ENCODE measurements at places on chromosomes 7 and 10.

DNA sequence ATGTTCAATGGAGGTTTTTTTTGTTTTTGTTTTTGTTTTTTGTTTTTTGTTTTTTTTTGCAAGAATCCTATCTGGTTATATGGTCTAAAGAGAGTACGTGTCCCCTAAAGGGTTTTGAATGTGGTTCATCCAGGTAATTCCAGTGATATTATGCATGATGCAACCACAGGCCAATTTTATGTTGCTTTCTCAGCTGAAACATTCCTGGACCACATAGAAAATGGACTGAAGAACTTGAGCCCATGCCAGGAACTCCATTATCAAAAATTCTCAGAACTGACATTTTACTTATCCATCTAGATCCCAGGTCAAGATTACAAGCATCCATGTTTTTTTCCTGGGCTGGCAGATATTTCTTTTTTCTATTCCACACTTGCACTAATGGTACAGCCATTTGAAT lies 11.5 kb upstream of the MINDY3 start:
- no peaks in the 10 kb centered on the region for H3K36me3 ChIP-seq
- no peak overlapping the region for H3K4me3 ChIP-seq
- DNase-seq, result no peak
- no peak overlapping the region for H3K27ac ChIP-seq

DNA sequence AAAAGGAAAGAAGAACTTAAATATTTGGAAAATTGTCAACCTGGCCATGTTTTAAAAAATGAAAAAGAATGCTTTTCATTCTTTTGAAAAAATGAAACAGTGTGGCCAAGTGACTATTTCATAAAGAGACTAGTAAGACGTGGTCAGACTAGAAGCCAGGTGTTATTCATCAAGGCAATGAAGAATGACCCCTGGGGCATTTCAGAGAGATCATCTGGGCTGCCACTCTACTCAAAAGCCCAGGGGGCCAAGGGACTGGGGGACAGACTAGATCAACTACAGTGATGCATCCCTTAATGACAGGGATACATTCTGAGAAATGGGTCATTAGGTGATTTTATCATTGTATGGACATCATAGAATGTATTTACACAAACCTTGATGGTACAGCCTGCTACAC lies 199.4 kb downstream of the STK31 start:
- H3K27ac ChIP-seq, result no peak overlapping the region
- H3K27me3 ChIP-seq, result no peaks in the 10 kb centered on the region
- no peak overlapping the region for H3K4me3 ChIP-seq
- DNase-seq, result no peak
- no peaks in the 10 kb centered on the region for H3K4me1 ChIP-seq

- no peaks in the 10 kb centered on the region for H3K4me1 ChIP-seq
- H3K27ac ChIP-seq, result no peak overlapping the region
- DNase-seq, result no peak
- no peaks in the 10 kb centered on the region for H3K36me3 ChIP-seq
Observed at GRCh38 chr7:42946627-42946950, 14.4 kb downstream of the MRPL32 start.

DNA sequence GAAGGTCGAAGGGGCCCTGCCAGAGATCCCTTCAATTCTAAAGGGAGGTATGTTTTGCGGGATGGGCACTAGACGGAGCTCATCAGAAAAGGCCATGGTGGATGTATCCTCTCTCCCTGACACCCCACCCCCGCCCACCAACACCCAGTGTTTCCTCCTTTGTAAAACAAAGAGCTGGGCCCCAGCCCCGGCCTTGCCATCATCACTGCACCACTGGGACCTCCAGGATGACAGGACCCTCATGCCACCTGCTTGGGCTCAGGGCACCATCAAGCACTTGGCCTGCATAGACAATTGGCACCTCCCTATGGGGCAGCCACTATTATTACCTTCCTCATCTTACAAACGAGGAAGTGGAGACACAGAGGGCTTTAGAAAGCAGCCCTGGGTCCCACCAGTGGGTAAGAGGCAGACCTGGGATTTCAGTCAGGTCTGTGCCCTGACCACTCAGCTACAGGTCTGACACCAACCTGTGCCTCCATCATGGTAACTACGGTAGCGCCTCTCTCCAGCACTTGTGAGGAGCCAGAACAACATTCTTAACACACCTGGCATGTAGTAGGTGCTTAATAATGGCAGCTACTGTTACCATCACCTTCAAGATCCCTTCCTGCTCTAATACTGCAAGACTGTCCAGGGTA lies 2.0 kb downstream of the CALML3 start:
- peaks cover 28% of the 10 kb centered on the region for H3K4me1 ChIP-seq
- H3K36me3 ChIP-seq, result no peaks in the 10 kb centered on the region
- H3K4me3 ChIP-seq, result no peak overlapping the region
- H3K27ac ChIP-seq, result no peak overlapping the region
- no peak for DNase-seq

DNA sequence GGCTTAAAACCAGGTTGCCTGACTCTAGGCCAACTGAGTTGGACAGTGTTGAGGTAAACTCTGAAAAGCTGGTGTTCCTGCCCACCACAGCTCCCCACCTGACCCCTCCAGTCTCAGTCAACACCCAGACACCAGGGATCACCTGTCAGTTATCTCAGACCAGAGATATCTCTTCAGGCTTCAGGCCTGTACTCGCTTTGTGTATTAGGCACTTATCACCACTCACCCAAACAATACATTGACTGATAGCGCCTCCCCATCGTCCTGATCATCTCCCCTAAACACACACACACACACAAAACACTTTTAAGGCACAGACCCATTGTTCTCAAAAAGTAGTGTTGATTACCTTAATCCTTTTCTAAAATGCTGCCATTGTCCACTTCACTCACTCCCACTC lies 111.5 kb downstream of the PLCE1 start:
- no peak overlapping the region for H3K4me3 ChIP-seq
- no peaks in the 10 kb centered on the region for H3K36me3 ChIP-seq
- H3K27me3 ChIP-seq, result no peaks in the 10 kb centered on the region
- DNase-seq, result no peak
- H3K27ac ChIP-seq, result no peak overlapping the region
- peaks cover 44% of the 10 kb centered on the region for H3K4me1 ChIP-seq

DNA sequence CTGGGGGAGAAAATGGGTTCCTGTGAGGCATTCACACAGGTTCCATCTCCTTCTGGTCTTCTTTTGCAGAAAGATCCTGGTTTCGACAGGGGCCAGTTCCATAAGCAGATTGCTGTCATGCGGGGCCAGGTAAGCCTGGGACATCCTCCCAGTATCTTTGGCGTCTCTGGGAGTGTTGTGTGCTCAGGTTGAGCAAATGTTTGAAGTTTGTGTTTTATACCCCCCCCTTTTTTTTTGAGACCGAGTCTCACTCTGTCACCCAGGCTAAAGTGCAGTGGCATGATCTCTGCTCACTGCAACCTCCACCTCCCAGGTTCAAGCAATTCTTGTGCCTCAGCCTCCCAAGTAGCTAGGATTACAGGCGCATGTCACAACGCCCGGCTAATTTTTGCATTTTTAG lies 20.0 kb downstream of the AVPI1 start:
- H3K27me3 ChIP-seq, result no peaks in the 10 kb centered on the region
- no peaks in the 10 kb centered on the region for H3K4me1 ChIP-seq
- peaks cover 74% of the 10 kb centered on the region for H3K36me3 ChIP-seq
- H3K27ac ChIP-seq, result no peak overlapping the region
- no peak for DNase-seq

DNA sequence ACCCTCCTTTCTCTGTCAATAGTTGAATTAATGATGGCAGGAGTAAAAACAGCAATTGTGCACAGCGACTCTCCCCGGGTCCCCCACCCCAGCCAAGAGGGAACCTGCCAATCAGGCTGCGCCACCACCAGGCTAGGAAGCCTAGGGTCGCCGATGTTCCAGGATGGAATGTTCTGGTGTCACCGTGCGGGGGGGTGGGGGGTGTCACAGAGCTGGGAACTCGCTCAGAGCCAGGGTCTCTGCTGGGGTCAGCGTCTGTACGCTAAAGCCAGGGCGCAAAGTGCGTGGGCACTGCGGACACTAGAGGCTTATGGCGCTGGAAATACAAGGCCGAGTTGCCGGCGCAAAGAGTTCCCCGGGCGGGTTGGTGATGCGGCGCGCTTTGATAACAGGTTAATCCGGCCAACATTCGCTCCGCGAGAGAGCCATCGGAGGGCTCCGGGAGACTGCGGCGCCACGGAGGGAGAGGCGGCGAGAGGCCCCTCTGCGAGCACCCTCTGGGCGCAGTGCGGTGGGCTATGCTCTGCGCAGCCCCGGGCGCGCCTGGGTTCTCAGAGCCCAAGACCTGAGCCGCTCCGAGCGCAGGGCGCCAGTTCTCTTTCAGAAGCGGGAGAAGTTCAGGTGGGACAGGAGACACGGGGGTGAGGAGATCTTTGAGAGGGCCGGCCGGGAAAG lies 192.3 kb downstream of the EMX2 start:
- no peaks in the 10 kb centered on the region for H3K27me3 ChIP-seq
- H3K4me3 ChIP-seq, result no peak overlapping the region
- DNase-seq, result no peak
- H3K36me3 ChIP-seq, result no peaks in the 10 kb centered on the region

DNA sequence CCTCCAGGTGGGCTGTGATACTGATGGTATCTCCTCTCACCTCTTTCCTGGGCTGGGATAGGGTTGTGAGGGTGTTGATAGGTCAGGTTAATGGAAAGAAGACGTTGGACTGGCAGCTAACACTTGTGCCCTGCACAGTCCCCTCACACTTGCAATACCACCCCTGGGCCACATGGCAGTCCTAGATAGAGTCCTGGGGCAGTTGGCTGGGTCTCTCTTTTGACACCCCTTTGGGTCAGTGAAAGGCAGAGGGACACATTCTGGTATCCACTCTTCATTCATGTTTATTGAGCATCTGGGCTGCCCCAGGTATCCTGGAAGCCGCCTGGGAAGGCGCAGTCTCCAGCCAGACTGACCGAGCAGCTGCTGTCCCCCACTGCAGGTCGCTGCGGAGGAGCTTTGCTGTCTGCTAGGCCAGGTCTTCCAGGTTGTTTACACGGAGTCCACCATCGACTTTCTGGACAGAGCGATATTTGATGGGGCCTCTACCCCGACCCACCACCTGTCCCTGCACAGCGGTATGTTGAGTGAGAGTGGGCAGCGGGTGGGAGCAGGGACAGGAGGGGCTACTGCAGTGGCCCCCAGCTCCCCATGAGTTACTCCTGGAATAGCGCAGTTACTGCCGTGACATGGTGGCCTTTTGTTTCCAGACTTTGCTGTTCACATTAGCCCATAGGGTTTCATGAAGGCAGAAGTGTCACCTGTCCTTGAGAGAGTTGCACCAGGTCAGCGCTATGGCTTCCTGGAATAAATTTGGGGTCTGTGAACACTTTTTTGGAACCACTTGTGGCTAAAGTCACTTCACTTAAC lies 19.1 kb downstream of the NACAD start:
- no peak overlapping the region for H3K27ac ChIP-seq
- peaks cover 85% of the 10 kb centered on the region for H3K36me3 ChIP-seq
- DNase-seq, result peak; percentile 52
- no peaks in the 10 kb centered on the region for H3K4me1 ChIP-seq
- H3K4me3 ChIP-seq, result no peak overlapping the region

GRCh38 chr10:4333459-4333894 lies 492.5 kb upstream of the AKR1E2 start:
- H3K27ac ChIP-seq, result no peak overlapping the region
- no peaks in the 10 kb centered on the region for H3K36me3 ChIP-seq
- no peak for DNase-seq
- H3K4me1 ChIP-seq, result no peaks in the 10 kb centered on the region
- no peak overlapping the region for H3K4me3 ChIP-seq
- H3K27me3 ChIP-seq, result no peaks in the 10 kb centered on the region

DNA sequence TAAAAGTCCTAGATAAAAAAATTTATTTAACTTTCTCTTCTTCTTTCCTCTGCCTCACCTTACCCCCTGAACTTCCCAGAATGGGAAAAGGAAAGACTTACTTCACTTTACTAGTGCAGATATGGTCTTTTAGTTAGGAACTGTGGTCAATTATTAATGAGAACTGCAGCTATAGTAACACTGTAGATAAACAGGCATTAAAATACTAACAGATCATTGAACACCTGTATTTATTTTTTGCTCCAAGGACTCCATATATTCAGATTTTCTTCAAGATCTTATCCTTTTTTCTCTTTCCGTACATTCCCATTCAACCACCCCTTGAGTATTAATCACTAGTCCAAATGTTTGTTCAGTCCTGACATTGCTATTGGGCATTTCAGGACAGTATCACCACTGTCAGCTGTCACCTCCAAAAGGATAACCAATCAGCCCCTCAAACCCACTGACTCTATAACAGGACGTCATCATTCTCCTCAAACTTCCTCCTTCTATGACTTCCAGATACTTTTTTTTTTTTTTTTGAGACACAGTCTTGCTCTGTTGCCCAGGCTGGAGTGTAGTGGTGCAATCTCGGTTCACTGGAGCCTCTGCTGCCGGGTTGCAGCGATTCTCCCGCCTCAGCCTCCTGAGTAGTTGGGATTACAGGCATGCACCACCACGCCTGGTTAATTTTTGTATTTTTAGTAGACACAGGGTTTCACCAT lies 4.2 kb downstream of the CPVL start:
- H3K27me3 ChIP-seq, result no peaks in the 10 kb centered on the region
- DNase-seq, result no peak
- no peak overlapping the region for H3K27ac ChIP-seq
- H3K4me3 ChIP-seq, result no peak overlapping the region
- H3K4me1 ChIP-seq, result no peaks in the 10 kb centered on the region

DNA sequence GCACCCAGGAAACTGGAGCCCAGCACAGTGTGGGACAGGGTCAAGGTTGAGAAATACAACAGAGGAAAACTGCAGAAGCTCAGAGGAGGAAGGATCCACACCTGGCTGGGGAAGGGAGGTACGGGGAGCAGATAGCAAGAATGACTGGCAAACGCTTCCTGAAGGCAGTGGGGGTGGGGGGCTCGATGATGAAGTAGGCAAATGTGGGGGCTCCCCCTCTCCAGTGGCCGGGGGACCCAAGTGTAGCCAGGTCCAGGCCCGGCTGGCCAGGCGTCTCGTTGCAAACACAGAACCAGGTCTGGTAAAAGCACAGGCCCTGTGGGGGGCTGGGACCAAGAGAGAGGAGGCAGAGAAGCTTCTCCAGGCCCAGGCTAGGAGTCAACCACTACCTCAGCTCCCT lies 7.7 kb downstream of the CHST15 start:
- no peaks in the 10 kb centered on the region for H3K36me3 ChIP-seq
- DNase-seq, result no peak
- peaks cover 2% of the 10 kb centered on the region for H3K4me1 ChIP-seq
- no peak overlapping the region for H3K4me3 ChIP-seq
- H3K27ac ChIP-seq, result no peak overlapping the region

- H3K4me1 ChIP-seq, result no peaks in the 10 kb centered on the region
- no peak for DNase-seq
- H3K27me3 ChIP-seq, result no peaks in the 10 kb centered on the region
- no peaks in the 10 kb centered on the region for H3K36me3 ChIP-seq
- no peak overlapping the region for H3K4me3 ChIP-seq
Observed at GRCh38 chr7:80047856-80048459, 86.7 kb upstream of the GNAI1 start.

DNA sequence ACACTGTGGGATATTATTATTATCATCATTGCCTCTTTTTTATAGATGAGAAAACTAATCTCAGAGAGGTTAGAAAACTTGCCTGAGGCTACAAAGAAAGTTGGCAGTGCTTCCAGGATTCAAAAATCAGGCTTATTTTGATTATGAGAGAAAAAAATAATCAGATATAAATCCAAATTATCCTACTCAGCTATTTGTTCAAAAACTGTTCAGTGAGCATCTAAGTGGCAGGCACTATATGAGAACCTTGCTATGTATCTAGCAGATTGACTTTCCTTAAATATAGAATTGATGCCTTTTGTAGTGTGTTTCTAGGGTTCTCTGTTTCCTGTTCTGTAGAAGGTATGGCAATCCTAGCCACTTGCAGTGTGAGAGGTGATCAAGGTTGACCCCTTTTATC lies 60.0 kb upstream of the SLC35B4 start:
- DNase-seq, result no peak
- H3K36me3 ChIP-seq, result no peaks in the 10 kb centered on the region
- no peak overlapping the region for H3K4me3 ChIP-seq
- H3K27me3 ChIP-seq, result no peaks in the 10 kb centered on the region
- no peak overlapping the region for H3K27ac ChIP-seq
